ENCODE measurements at places on chromosomes 1 and 21.

DNA sequence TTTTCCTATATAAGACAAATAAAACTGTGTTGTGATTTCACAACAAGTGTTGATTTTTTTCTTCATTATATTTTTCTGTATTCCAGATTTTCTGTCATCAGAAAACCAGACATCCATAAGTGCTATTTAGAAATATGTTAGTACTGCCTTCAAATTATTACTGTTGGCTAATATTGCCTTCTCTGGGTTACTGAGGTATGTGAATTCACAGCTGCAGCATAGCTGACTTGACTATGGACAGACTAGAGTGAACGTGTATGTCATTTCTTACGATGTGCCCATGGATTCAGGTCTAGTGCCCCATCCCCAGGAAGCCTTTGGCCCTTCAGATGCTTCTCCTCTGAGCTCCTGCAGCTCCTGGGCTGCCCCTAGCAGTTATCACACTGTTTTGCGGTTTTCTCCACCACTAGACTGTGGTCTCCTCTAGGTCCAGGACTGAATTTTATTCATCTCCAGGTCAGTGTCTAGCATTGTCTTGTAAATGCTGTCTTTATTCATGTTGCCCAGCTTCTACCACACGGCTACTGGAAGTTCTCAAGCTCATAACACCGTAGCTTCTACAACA is 118.5 kb downstream of the FGGY start:
- DNase-seq: no peak

- no peak for DNase-seq
Observed at GRCh38 chr1:201966171-201966570, 10.9 kb downstream of the TIMM17A start.

DNA sequence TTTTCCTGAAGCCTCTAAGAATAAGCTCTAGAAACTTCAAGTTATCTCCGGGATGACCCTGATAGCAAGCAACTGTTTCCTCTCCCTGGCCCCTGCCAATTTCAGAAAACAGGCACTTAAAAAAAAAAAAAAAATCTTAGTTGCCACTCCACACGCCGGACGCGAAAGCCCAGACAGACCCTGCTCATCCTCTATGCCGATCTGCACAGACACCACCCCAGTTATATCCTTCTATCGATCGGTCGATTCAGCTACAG is 1.7 kb downstream of the ANP32E start:
- no peak for DNase-seq

GRCh38 chr1:29708796-29709703 is 472.7 kb downstream of the PTPRU start:
- peak; percentile 55 for DNase-seq

DNA sequence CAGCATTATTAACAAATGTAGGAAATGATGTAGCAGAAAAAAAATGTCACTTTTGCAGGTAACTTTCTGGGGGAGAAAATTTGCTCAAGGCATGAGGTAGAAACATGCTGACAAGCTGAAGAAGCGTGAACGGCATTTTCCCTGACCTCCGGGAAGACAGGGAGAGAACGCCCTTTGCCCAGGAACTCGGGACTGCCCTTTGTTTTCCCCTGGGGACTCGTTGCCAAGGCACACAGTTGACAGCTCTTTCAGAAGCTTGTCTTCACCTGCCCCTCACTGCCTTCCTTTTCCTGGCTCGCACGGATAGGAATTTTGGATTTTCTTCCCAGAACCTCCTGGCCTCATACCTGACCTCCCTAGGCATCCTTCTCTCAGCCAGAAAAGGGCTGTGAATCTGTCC is 52.7 kb upstream of the COA6 start:
- DNase-seq: no peak

GRCh38 chr1:4617506-4617905 is 36.9 kb upstream of the AJAP1 start:
- no peak for DNase-seq

- no peak for DNase-seq
Observed at GRCh38 chr1:41518471-41518870, 34.0 kb upstream of the EDN2 start.

DNA sequence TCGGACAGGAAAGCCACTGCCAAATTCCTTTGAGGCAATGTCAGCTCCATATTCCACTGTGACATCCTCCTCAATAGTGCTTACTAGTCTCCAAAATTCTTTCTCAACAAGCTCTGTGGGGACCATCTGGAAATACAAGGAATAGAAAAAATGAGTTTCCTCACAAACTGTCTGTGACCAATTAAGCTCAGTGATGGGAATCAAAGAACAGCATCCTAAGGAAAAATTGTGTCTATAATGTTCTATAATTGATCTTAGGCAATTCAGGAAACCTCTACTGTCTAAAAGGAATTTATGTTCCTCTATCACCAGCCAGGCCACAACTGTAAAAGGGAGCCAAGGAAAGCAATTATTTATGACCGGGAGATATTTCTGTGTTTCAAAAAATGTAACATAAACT is 46.1 kb upstream of the SYT2 start:
- no peak for DNase-seq

DNA sequence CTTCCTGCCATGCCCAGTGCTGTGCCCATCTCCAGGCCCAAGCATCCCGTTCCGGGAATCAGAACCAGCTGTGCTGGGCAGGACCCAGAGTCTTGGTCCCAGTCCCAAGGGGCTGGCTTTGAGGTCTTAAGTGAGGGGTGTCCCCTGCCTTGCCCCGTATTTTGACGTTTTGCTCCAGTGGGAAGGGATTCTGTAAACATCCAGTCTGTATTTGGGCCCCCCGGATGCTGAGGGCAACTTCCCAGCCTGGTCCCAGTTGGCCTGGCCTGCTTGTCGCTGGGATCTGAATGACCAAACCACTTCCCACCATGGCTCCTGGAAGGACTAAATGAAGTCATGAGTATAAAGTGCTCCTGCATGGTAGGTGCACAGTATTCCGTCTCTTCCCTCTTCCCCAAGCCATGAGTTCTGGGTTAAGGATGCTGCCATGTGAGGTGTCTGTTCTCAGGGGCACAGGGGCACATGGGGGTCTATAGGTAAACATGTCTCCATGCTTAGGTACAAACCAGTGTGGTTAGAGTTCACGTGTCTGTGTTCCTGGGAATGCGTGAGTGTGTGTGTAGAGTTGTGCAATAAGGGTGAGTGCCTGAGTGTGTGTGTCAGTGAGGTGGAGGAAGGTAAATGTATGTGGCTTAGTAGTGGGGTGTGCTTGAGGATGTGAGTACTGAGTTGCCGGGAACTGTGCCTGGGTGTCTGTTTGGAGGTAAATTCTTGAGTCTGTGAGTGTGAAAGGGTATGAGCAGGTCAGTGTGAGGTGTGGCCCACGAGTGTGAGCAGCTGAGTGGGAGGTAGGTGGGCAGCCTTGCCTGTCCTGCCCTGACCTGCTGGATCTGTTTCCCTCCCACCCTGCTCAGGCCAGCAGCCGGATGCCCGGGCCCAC is 1.5 kb downstream of the B4GALT2 start:
- DNase-seq: peak; percentile 86

GRCh38 chr21:20971296-20971921 is 26.8 kb upstream of the NCAM2 start:
- DNase-seq: peak; percentile 66

GRCh38 chr1:22137004-22137720 is 5.7 kb downstream of the WNT4 start:
- no peak for DNase-seq

DNA sequence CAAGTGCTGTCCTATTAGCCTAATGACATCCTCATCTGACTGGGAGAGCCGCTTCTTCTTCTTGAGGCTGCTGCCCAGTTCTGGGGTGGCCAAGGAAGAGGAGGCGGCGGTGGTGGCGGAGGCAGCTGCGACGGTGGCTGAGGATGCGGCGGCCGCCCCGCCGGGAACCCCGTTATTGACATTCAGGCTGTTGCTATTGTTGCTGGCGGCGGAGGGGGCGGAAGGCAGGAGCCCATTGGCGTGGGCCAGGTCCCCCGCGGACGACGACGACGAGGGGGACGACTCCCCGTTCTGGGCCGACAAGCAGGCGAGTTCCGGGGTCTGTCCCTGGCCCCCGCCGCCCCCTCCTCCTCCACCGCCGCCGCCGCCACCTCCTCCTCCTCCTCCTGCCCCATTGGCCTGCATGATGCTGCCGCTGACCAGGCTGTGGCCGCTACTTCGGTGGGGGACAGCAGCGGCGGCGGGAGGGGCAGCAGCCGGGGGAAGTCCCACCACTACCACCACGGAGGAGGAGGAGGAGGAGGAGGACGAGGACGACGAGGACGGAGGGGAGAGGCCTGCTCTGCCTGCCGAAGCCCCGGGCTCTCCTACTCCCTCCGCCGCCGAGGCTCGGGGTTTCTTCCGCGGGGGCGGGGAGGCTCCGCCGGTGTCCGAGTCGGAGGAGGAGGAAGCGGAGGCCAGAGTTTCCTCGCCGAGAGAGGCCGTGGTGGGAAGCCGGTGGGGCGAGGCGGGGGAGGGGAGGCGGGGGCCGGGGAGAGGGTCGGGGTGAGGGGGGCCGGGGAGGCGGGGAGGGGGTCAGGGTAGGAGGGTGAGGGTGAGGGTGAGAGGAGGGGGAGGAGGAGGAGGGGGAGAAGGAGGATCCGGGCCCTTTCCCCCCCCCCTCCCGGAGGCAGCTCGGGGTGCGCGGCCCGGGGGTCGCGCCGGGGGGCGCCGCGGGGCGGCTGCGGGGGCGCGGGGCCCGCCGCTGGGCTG is 610 bp downstream of the WDR26 start:
- DNase-seq: no peak

- no peak for DNase-seq
Observed at GRCh38 chr21:28923439-28923975, 69.2 kb downstream of the LTN1 start.

DNA sequence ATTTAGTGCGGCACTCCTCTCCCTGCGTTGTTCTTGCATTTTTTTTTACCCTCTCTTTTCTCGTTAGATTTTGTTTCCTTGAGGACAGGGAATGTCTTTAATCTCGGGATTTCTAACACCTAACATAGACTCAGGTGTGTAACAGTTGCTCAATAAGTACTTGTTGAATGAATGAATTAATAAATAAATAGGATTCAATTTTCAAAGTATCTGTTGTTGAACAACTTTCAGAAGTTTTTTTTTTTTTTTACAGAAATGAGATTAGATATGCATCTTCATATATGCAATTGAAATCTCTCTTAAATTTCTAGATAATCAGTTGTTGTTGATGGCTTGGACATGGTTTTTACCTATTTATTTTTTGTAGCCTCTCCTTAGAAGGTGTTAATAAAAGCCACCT is 83.1 kb downstream of the ROR1 start:
- no peak for DNase-seq

- peak; percentile 99 for DNase-seq
Observed at GRCh38 chr1:8598060-8598724, 219.2 kb downstream of the RERE start.

DNA sequence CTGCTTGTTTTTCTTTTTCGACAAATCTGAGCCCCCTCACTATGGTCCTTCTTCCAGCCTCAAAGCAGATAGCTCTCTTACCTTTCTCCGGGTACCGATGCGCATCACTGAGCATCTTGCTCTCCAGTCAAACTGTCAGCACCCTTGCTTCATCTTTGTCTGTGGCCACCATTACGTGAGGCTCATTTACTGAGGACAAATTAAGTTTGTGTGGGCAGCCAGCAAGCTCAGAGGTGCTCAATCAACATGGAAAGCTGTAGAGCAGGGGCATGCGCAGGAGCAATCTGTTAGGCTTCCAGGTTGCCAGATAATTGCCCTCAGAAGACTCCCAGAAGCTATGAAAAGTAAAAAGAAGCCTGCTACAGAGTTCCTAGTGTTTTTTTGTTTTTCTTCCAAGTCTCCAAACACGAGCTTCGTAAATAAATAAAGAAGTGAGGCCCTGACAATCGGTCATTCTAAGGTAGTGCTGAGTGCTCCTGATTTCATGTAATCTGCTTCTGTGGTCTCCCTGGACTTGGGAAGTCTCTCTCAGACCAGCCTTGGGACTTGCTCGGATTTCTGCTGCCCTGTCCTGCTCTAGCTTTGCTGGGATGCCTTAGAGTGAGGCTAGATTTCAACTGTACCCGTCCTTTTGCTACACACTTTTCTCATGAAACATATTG is 1.8 kb downstream of the C1orf53 start:
- no peak for DNase-seq

DNA sequence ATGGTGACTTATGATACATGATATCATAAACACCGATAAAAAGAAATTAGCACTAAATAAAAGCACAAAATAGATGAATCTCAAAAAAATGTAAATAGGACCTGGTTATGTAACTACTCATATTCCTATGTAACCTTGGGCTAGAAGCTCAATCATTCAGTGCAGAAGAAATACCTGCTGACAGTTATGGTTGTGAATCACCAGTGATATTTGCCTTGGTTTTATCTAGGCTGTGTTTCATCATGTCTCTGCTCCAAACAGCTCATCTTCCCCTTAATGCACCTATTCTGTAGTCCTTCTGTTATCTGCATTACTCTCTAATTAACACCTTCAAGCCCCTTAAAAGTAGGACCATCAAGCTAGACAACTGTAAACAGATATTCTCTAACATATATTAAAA is 16.3 kb upstream of the PIGC start:
- DNase-seq: no peak

- no peak for DNase-seq
Observed at GRCh38 chr1:24856787-24857506, 73.1 kb downstream of the RUNX3 start.

GRCh38 chr21:38314558-38314957 is 57.8 kb downstream of the KCNJ15 start:
- DNase-seq: no peak

DNA sequence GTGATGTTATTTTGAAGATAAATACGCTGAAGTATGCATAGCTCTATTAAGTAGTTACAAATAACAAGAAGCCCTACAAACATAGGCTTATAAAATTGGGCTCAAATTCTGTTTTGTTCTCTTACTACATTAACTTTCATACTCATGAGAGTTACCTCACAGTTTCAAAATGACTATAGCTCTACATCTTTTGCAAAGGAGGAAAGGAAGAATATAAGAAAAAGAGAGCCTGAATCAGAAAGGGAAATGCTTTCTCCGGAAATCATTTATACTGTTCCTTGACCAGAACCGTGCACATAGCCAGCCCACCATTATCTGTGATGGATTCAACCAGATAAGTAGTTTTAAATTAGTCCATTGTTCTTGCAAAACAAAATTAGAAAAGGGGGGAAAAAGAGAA is 1252.1 kb downstream of the NCAM2 start:
- DNase-seq: no peak

DNA sequence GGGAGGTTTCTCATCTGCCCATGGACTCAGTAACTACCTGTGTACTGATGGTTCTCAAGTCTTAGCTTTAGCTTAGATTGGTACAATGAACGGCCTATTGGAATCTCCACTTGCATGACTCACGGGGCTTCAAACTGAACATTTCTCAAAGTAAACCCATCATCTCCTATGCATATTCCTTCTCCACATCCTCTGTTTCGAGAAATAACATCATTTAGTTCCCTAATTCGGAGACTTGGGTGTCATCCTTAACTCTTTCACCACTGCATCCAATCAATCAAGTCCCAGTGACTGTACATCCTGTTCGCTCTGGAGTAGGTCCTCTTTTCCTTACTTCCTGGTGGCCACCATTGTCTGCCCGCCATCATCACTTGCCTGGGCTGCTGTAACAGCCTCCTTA is 55.8 kb downstream of the LGR6 start:
- DNase-seq: no peak

DNA sequence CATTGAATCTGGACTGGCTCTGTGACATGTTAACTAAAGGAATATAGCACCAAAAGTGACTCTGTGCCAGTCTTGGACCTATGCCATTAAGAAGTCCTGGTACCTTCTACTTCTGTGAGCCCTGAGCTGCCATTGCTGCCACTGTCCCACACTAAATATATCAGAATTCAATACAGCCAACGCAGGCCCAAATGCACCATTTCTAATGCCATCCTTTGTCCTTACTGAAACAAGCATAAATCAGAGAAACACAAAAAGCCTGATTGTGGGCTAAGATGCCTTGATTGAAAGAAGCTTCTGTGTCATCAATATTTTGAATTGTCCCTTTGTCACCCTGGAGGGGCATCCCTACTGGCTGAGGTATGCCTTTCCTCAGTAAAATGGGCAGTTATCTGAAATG is 66.9 kb upstream of the NEK2 start:
- no peak for DNase-seq
